Panc1 (cell line): ENCODE measurements at places on chromosomes 2 and 18. TPM values are rescaled to one million over a fixed set of nuclear protein-coding genes. Genes with fewer than 3 reads are reported as not detected.

DNA sequence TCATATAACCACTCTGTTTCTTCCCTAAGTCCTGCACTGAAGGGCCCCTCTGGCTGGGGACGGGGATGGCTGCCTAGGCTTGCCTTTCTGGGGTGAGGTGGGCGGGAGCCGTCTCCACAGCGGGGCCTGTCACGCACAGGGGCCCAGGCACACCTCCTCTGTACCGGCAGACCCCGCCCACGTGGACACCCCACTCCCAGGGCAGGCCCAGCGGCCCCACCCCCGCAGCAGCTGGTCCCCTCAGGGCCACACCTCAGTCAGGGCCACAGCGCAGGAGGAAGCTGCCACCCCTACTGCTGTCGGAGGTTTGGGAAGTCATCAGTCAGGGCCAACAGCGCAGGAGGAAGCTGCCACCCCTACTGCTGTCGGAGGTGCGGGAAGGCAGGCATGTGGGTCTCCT lies 257.6 kb upstream of the RAB6C start:
- H3K4me1 ChIP-seq, result no peaks in the 10 kb centered on the region
- H3K36me3 ChIP-seq, result no peaks in the 10 kb centered on the region
- H3K27ac ChIP-seq, result no peak overlapping the region
- DNase-seq, result no peak

Gene RAPGEF4
- 0.62 TPM for total RNA-seq

- no peak overlapping the region for H3K4me3 ChIP-seq
- H3K27me3 ChIP-seq, result no peaks in the 10 kb centered on the region
- no peaks in the 10 kb centered on the region; the same call in 1 of the 2 replicates for H3K4me1 ChIP-seq
- DNase-seq, result no peak
- no peak overlapping the region for H3K27ac ChIP-seq
Observed at GRCh38 chr2:161386228-161386824, 29.8 kb upstream of the TBR1 start.

DNA sequence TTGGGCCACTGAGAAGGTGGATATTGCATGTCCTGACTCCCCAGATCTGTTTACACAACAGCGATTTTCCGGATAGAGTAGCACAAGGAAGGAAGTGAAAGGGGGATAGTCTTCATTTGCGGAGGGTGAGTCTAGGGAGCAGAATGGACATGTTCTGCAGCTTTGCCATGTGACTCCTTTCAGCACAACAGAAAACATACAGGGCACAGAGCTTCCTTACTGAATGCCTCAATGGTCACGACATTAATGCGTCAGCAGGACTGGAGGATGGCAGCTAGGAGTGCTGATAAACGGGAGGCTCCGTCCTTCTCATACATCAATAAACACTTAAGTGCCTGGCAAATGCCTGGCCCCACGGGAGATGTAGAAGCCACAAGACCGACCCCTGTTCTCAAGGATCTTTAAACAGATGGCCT lies 163.0 kb downstream of the FAM210A start:
- H3K36me3 ChIP-seq, result no peaks in the 10 kb centered on the region
- DNase-seq, result no peak

DNA sequence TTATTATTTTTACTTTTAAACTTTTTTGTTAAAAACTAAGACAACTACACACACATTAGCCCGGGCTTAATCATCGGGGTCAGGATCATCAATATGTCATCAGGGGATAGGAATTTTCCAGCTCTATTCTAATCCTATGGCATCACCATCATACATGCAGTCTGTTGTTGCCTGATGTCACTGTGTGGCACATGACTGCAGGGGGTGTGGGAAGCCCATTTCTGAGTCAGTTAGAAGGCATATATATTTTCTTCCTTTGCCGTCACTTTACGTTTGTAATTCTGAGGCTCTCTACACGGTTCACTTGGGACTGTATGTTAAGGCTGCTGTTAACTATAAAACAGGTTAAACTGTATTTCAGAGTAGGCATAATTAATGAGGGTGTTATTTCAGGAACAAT lies 144.4 kb upstream of the ITGA6 start:
- no peak overlapping the region for H3K4me3 ChIP-seq
- no peak for DNase-seq
- H3K27me3 ChIP-seq, result no peaks in the 10 kb centered on the region
- no peaks in the 10 kb centered on the region for H3K36me3 ChIP-seq

Gene ZAP70
- 0.54 TPM for total RNA-seq

Gene KYNU
- total RNA-seq, result not detected

DNA sequence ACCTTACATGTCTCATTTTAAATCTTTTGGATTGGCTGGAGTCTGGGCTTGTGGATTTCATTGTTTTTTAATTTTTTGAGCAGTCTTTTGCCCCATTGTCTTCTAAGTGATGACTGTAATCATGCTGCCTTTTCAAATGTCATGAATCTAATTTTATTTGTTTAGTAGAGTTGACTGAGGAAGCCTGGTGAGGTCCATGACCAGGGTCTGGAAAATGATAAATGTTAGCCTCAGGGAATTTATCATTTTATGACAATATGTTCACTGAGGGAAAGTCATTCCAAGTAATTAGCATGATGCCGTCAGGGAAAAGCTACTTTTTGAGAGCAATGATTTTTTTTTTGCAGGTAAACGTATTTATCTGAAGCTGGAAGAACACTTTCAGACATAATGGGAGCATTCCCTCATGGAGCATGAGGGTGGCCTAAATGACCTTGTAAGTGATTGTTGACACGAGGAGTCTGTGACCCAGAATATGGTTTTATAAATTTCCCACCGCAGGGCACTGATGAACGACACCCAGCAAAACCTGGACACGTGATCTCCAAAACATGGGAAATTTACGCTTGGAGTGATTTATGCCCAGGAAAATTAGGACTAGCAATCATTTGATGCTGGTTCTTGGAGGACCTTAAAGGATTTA lies 155.3 kb upstream of the NABP1 start:
- no peak for DNase-seq
- no peaks in the 10 kb centered on the region for H3K4me1 ChIP-seq
- no peak overlapping the region for H3K27ac ChIP-seq
